ENCODE measurements at places on chromosomes 13 and 19.

GRCh38 chr13:75222031-75222430 is 259.9 kb downstream of the TBC1D4 start:
- no peak for DNase-seq

GRCh38 chr13:51645154-51645650 is 60.9 kb downstream of the WDFY2 start:
- no peak for DNase-seq

DNA sequence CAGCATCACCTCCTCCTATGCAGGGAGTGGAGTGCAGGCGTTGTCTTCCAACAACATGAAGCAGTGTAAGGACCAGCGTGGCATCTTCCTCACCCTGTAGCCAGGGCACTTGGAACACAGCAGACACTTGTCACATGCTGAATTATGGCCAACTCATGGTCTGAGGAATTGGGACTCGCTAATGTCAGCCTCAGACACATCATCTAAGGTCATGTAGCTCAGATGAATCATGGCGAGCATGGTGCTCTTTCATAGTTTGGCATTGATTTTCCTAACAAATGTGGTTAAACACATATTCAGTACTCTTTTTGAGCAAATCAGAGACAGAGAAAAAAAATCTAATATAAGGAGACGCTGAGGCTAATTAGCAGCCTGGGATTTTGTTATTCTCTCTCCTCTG is 99.6 kb upstream of the SGCG start:
- no peak for DNase-seq

GRCh38 chr13:28340272-28340793 is 154.6 kb downstream of the FLT1 start:
- no peak for DNase-seq

DNA sequence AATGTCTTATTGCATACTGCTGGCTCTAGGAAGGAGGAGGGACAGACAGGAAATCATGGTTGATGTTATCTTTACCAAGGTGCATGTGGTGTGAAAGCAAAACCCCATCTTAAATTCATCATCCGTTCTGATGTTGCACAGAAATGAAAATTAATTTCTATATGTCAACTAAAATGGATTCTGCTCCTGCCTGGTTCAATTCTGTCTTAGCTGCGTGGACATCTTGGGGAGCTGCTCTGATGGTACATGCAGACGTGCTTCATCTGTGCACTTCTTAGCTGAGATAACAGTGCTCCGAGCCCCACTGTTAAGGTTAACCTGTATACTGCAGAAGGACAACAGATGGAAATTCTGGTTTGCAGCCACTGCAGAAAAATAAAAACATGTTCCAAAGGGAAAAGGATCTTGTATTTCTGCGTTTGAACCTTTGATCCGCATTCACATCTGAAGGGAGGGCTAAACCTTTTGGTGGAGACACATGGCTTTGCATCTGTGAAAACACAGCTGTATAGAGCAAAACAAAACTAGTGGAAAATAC is 155.6 kb downstream of the TM9SF2 start:
- no peak for DNase-seq

- no peak for DNase-seq
These were observed 2.5 kb upstream of the DCT start for GRCh38 chr13:94481941-94482340.

DNA sequence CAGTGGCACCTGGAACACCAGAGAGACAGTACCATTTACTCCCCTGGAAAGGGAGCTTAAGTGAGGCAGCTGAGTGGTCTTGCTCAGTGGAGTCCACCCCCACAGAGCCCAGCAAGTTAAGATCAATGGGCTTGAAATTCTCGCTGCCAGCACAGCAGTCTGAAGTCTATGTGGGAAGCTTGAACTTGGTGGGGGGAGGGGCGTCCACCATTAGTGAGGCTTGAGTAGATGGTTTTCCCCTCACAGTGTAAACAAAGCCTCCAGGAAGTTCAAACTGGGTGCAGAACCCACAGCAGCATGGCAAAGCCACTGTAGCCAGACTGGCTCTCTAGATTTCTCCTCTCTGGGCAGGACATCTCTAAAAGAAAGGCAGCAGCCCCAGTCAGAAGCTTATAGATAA is 30.3 kb upstream of the CEACAM4 start:
- no peak for DNase-seq

GRCh38 chr19:9793071-9793591 is 24.6 kb upstream of the ZNF846 start:
- peak; percentile 10 for DNase-seq

DNA sequence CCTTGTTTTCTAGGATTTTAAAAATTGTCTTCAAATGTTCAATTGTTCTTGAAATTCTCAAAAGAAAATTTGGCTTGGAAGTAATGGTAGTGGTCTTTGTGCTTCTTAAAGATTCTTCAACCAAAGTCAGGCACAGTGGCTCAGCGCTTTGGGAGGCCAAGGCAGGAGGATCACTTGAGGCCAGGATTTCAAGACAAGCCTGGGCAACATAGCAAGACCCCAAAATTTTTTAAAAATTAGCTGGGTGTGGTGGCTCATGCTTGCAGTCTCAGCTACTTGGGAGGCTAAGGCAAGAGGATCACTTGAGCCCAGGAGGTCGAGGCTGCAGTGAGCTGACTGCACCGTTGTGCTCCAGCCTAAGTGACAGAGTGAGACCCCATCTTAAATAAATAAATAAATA is 153.5 kb upstream of the ZNF507 start:
- no peak for DNase-seq

GRCh38 chr19:8461891-8462290 is 17.1 kb downstream of the HNRNPM start:
- no peak for DNase-seq

- no peak for DNase-seq
These were observed 11.5 kb upstream of the WBP4 start for GRCh38 chr13:41049480-41050440.

DNA sequence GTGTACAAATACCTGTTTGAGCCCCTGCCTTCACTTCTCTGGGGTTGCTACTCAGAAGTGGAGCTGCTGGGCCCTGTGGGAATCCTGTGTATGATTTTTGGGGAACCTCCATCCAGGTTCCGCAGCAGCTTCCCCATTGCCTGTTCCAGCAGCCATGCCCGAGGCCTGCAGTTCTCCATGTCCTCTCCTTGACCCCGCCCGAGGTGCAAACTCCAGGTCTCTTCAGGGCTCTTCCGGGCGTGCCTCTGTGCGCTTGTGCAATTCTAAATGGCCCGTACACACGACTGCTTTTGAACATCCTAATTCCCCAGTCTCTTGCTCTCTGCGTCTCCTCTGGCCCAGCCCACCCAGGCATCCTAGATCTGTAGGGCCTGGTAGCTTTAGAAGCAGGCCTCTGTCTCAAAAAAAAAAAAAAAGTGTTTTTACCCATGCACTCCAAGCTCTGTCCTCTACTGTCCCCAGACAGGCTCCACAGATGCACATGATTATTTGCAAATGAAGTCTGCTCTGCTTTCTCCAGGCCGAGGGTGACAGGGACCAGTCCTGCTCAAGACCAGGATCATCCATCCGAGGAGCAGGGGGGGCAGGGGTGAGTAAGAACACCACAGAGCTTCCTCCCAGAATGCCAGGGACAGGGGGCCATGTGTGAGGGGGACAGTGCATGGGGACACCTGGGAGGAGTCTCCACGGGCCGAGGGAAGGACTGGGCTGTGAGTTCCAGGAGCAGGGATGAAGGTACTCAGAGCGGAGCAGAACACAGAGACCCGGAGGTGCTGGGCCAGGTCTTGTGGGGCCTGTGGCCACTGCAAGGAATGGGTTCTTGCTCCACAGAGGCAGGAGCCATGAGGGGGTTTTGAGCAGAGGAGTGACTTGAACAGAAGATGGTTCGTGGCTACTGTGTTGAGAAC is 51.7 kb downstream of the SLC7A9 start:
- no peak for DNase-seq

DNA sequence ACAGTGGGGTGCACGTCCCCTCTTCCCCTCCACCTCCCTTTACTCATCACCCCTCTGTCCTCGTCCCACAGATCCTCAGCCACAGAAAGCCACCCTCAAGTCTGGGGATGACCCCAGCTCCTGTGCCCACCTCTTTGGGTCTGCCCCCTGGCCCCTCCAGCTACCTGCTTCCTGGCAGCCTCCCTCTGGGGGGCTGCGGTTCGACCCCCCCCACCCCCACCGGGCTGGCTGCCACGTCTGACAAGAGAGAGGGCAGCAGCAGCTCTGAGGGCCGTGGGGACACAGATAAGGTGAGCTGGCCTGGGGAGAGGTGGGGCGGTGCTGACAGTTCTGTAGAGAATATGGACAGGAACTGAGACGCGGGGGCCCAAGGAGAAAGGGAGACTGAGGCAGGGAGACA is 11.1 kb downstream of the IRF3 start:
- DNase-seq, result no peak

- DNase-seq, result no peak
These were observed 8.1 kb upstream of the SDHAF1 start for GRCh38 chr19:35986664-35987570.

- DNase-seq, result no peak
These were observed 6.1 kb downstream of the OSCAR start for GRCh38 chr19:54094426-54095000.

- DNase-seq, result no peak
These were observed 8.3 kb upstream of the NANOS3 start for GRCh38 chr19:13868663-13869062.

DNA sequence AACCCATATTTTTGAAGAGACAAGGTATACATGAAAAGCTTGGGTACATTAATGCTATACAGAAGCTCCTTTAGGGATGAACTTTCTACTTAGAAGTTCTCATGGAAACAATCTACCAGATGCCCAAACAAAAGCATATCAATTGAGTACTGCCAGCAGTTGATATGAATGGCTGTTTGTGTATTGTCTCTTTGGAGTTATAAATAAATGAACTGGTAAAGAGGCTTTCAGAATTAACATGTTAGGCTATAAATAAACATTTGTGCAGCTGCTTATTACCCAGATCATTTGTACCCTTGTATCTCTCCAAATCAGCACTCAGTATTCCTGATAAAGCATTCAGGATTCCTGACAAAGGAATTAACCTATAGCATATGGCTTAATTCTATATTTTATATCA is 418.9 kb downstream of the FGF14 start:
- DNase-seq, result no peak

DNA sequence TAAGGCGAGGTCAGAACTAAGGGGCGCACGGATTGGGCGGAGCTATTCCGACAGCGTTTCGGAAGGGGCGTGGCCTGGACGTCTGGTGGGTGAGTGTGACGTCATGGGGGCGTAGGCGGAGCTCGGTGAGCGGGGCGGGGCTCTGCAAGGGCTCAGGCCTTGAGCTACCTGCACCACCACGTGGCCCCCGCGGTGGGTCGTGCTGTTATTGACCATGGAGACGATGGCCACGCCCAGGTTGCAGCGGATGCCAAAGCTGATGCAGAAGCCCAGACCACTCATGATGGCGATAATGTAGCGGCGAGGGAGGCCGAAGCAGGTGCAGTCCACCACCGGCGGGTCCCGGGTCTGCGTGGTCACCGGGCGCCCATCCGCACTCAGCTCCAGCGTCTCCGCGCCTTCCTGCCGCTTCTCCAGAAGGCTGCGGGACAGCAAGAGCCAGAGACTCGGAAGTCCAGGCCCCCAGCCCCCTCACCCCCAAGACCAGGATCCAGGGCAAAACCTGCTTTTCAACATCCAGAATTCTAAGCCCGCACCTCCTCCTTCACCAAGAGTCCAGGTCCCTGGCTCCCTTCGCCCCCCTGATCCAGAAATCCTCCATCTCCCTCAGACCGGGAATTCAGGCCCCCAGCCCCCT is 4.8 kb downstream of the SLC17A7 start:
- no peak for DNase-seq

GRCh38 chr19:34018546-34018945 is 153.8 kb upstream of the LSM14A start:
- no peak for DNase-seq

DNA sequence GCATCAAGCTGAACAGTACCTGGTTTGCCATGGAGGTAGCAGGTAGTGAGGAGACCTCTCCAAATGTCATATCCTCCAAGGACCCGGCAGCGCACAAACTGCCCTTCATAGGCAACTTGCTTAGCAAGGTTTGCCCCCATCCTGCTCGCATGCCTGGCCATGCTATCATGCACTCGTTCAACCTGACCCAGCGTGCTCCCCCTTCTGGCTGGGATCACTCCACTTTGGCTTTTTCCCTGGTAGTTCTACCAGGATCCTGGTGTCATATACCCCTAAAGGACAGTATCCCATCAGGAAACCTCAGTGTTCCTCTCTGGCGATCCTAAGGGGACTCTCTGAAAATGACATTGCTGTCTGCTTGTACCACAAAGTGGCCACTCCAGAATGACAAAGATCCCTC is 38.6 kb upstream of the ZNF30 start:
- DNase-seq, result no peak

DNA sequence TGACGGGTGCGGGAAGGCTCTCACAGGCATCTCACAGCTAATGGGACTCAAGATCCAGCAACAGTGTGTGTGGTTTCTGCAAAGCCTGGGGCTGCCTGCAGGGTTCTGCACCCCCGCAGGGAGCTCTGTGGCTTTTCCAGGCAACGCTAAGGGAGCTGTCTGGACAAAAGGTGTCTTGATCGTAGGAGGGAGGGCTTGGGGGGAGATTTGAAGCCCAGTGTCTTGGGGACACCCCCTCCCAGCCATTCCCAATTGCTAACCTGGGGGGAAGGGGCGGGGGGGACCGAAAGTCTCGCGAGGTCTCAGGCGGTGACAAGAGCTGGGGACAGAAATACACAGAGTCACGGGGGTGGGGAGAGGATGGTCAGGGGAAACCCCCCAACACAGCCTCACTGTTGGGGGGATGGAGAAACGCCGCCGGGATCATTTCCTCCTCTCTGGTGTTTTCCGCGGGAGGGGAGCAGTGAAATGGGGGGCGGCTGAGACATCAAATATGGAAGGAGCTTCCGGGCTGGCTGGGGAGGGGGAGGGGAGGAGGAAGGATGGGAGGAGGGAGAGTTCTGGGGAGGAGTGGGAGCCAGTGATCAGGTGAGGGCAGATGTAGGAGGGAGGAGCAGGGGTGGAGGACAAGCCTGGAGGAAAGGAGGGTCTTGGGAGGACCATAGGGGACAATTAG is 13.3 kb downstream of the KCNC3 start:
- no peak for DNase-seq

- DNase-seq, result no peak
These were observed 1.2 kb downstream of the LYPD3 start for GRCh38 chr19:43464134-43464775.

DNA sequence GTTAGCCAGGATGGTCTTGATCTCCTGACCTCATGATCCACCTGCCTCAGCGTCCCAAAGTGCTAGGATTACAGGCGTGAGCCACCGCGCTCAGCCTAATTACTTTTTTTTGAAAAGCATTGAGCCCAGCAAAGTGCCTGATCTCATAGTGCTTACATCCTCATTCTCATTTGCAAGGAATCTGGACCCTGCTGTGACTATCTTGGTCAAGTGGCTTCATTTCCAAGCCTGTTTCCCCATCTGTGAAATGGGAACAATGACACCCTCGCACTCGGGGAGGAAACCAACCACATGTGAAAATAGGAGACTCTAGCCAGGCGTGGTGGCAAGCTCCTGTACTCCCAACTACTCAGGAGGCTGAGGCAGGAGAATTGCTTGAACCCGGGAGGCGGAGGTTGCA is 1.6 kb upstream of the PLEKHA4 start:
- no peak for DNase-seq

DNA sequence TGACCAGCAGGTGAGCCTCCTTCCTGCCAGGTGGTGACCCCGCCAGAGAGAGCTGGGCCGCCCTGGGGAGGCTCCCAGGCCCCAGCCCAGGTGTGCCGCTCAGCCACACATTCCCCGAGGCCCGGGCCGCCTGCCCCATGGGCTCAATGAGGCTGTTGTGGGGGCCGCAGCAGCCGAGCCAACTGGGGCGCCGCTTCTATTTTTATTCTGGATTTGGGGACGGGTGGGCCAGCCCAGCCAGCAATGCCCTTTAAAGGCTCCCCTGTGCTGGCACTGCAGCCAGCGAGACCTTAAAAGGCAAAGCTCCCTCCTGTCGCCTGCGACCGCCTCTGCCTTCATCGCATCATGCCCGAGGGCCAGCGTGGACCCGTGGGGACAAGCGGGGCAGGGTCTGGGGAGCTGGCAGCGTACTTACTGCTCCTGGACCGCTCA is 17.7 kb upstream of the CRTC1 start:
- DNase-seq, result no peak
